GM23338 (cell line): ENCODE measurements at places on chromosomes 11 and 22. TPM values are rescaled to one million over a fixed set of nuclear protein-coding genes. Genes with fewer than 3 reads are reported as not detected.

DNA sequence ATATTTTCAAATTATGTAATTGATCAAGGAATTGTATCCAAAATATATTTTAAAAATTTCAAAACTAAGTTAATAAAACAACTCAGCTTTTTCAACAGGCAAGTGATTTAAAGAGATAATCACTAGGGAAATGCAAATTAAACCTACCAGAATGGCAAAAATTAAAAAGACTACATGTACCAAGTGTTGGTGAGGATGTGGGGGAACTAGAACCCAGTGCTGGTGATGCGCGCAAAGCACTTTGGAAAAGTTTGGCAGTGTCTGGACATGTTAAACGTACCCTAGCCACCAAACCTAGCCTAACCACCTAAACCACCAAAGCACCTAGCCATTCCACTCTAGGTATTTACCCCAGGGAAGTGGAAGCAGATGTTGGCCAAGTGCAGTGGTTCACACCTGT, 22.9 kb downstream of the PACSIN2 start:
- H3K27ac ChIP-seq, result no peak overlapping the region
- no peaks in the 10 kb centered on the region for H3K27me3 ChIP-seq
- H3K36me3 ChIP-seq, result no peaks in the 10 kb centered on the region
- no peak for DNase-seq

DNA sequence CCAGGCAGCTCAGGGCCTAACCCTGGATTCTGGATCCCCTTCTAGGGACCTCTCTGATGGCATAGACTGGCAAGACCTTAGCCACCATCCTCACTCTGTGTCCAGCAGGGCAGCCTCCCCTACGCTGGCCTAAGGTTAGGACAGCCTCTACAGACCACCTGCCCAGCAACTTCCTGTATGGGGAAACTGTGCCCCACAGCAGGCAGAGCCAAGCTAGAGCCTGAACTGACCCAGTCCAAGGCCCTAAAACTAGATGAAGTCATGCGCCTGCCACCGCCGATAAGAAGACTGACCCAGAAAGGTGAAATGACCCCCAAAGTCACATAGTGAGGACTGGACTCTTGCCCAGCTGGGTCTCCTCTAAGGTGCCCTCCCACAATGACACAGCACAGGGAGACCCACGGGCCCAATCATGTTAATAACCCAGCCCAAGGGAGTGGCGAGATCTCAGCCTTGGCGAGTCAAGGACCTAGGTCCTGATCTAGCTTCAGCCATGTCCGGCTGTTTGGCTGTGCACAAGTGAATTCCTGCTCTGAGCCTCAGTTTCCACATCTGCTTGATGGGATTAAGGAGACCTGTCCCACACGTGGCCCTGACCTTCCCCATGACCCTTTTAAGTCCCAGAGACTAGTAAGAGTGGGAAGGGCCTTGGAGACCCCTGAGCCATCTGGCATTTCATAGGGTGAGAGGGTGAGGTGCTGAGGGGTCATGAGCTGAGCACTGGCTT, 17.6 kb downstream of the STARD10 start:
- no peak overlapping the region for H3K27ac ChIP-seq
- peaks cover 14% of the 10 kb centered on the region for H3K27me3 ChIP-seq
- no peaks in the 10 kb centered on the region; the same call in 1 of the 2 replicates for H3K4me1 ChIP-seq
- DNase-seq, result no peak
- no peak overlapping the region for H3K4me3 ChIP-seq

DNA sequence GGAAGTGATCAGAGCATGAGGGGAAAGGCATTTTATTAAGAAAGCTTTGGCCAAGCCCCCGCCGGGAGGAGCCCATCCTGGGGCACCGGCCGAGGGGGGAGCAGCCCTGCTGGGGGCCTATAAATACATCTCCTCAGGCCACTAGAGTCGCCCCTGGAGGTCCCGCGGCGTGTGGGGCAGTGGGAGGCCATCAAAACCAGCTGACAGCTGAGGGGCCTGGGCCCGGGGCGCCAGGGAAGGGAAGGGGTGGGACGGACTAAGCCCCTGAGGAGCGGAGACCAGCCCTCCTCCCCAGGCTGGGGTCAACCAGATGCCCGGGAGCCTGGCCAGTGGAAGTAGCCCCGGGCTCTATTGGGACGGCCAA, 13.1 kb downstream of the SCARF2 start:
- no peaks in the 10 kb centered on the region for H3K36me3 ChIP-seq
- H3K27me3 ChIP-seq, result peaks cover 53% of the 10 kb centered on the region
- no peaks in the 10 kb centered on the region for H3K4me1 ChIP-seq
- H3K27ac ChIP-seq, result no peak overlapping the region
- DNase-seq, result no peak
- H3K4me3 ChIP-seq, result 0 out of 2 replicates have a peak overlapping the region, but pooled peaks have one; percentile 56

- no peak overlapping the region for H3K27ac ChIP-seq
- H3K4me3 ChIP-seq, result no peak overlapping the region
- no peaks in the 10 kb centered on the region for H3K4me1 ChIP-seq
Measured at GRCh38 chr22:42862045-42862734, 5.1 kb upstream of the ARFGAP3 start.

GRCh38 chr22:27794226-27794625, 7.3 kb downstream of the MN1 start:
- peaks cover 99% of the 10 kb centered on the region for H3K27me3 ChIP-seq
- peak overlapping the region; percentile 72 for H3K4me3 ChIP-seq
- no peak overlapping the region for H3K27ac ChIP-seq
- DNase-seq, result peak; percentile 51

GRCh38 chr11:18699848-18700261, 1.3 kb downstream of the TMEM86A start:
- H3K36me3 ChIP-seq, result no peaks in the 10 kb centered on the region
- peaks cover 22% of the 10 kb centered on the region for H3K27me3 ChIP-seq
- peaks cover 7% of the 10 kb centered on the region; the same call in 1 of the 2 replicates for H3K4me1 ChIP-seq
- peak overlapping the region; percentile 76; the same call in 1 of the 2 replicates for H3K4me3 ChIP-seq
- no peak for DNase-seq

GRCh38 chr22:36753120-36753802, 22.7 kb downstream of the IFT27 start:
- H3K4me1 ChIP-seq, result no peaks in the 10 kb centered on the region
- H3K4me3 ChIP-seq, result no peak overlapping the region
- no peak overlapping the region for H3K27ac ChIP-seq
- H3K27me3 ChIP-seq, result no peaks in the 10 kb centered on the region
- no peak for DNase-seq

DNA sequence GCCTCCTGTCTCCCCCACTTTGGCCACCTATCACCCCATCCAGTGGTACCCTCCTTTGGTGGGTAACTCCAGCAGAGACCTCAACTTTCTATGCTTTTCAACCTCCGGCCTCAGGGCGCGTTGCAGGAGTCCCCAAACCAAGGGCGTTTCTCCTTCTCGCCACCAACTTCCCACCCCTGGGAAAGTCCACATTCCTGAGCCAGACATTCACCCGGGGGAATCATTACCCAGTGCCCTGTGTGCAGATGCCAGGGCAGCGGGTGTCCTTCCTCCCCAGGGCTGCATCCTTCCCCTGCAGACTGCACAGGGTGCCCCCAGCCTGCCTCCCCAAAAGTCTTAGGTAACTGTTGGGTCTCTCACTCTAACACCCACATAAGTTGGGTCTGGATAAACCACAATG, 26.4 kb downstream of the MYEOV start:
- no peaks in the 10 kb centered on the region for H3K36me3 ChIP-seq
- H3K4me1 ChIP-seq, result no peaks in the 10 kb centered on the region
- no peak for DNase-seq
- no peak overlapping the region for H3K27ac ChIP-seq
- no peaks in the 10 kb centered on the region for H3K27me3 ChIP-seq

DNA sequence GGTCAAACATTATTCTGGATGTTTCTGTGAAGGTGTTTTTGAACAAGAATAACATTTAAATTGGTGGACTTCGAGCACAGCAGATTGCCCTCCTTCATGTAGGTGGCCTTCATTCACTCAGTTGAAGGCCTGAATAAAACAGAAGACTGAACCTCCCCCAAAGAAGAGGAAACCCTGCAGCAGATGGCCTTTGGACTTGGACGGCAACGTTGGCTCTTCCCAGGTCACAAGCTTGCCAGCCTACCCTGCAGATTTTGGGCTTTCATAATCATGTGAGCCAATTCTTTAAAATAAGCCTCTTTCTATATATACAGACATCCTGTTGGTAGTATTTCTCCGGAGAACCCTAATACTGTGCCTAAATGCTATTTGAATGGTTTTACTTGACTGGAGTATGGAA, 432.2 kb upstream of the NARS2 start:
- no peak overlapping the region for H3K4me3 ChIP-seq
- no peak overlapping the region for H3K27ac ChIP-seq
- no peaks in the 10 kb centered on the region for H3K36me3 ChIP-seq

Gene OR51E1
- total RNA-seq, result not detected in 2 replicates

Gene TRIM51
- total RNA-seq, result not detected in 2 replicates

Gene SLC16A8
- total RNA-seq, result 0.66 and 1.0 TPM in 2 replicates

Gene RFPL2
- 1.3 TPM in 1 of 2 replicates, not detected in the other for total RNA-seq
